ENCODE measurements at places on chromosomes 2 and 18.

DNA sequence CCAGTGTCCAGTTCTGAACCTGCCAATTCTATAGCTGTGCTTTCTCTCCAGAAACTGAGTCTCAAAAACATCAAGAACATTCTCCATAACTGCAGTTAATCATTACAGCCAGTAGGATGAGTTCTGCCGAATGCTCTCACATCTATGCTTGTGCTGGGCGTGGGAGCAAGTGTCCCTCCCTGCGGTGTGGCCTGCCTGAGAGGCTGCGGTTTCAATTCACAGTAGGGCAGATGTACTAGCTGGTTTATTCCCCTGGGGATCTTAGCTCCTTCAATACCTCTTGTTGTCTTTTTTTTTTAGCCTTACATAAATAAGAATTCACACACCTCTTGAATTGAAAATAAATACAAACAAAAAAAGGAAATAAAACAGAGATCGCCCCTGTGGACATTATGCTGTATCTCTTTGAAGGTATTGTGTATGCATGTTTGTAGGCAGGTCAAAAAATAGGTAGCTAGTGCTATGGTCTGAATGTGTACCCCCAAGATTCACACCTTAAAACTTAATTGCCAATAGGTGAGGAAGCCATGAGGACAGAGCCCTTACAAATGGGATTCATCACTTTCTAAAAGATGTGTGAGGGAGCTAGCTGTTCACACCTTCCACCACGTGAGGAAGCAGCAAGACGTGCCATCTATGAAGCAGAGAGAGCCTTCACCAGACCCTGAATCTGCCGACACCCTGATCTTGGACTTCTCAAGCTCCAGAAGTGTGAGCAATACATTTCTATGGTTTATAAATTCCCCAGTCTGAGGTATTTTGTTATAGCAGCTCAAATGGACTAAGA is 74.3 kb downstream of the BCL2L11 start:
- no peak for DNase-seq

GRCh38 chr18:50956116-50956515 is 11.7 kb upstream of the ELAC1 start:
- no peak for DNase-seq

DNA sequence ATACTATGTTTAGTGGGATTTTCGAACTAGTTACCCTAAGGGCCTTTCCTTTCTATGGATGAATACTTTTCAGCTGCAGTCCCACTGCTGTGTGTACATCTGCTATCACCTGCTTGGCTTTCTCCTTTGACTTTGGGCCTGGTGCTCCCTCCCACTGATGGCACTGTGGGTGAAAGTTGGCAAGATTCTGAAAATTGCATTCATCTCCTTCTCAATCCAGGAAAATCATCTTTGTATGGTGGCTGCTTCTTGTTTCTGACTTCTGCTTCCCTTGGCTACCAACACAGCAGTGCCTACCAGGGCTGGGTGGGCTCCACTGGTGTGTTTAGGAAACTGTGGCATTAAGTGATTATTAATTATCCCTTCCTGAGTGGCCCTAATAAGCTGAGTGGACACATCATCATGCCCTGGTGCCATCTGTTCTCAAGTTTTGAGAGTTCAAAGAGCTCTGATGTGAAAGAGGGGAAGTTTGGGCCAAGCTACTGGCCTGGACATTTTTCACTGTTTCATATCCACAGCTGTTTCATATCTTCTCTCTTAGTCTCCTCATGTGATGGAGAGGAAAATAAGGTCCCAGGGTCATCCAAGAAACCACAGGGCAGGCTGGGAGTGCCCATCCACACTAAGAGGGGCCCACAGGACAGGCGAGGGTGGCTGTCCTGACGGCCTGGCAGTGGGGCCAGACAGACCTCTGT is 16.7 kb downstream of the HK2 start:
- no peak for DNase-seq

GRCh38 chr18:48161911-48162698 is 231.6 kb upstream of the SMAD2 start:
- DNase-seq: no peak

DNA sequence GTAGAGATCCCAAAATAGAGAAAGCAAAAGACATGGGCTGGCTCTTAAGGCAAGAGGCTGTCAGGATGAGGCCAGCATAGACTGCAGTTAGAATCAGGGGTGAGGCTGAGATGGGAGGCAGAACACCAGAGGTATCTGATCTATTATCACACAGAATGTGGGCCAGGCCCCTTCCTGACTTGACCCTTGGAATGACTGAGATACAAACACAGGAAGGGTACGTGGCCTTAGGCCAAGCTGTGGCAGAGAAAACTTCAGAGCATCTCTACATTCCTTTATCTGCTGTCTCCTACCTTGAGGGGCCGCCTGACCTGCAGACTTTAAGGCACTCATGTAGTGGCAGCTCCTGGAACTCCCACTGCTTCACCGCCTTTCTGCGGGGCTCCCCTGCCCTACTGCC is 28.4 kb downstream of the TMEM17 start:
- no peak for DNase-seq

DNA sequence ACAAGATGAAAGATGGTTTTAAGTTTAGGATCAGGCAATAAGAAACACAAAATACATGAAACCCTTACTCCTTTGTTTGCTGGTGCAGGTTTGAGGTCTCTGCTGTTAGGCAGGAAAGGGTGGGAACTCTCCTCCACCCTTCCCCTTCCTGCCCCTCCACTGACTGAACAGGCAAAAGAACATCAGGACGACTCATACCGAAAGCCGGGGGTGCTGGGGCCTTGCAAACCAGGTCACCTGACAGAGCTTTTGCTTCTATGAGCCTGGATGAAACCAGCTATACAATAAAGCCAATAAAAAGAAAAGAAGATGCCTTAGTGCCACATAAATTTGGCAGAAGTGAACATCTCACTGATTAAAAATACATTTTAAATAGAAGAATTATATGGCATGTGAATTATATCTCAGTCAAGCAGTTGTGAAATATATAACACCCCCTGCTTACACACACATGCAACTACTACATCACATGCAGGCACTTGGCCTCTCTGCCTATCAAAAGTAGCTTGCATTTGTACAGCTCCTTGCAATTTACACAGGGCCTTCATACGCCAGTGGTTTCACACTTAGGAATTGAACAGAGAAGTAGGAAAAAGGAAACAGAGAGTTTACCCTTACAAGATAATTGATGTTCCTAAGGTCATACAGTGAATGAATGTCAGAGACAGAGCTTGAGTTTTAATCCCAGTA is 215.1 kb upstream of the TRIB2 start:
- DNase-seq: peak; percentile 49

DNA sequence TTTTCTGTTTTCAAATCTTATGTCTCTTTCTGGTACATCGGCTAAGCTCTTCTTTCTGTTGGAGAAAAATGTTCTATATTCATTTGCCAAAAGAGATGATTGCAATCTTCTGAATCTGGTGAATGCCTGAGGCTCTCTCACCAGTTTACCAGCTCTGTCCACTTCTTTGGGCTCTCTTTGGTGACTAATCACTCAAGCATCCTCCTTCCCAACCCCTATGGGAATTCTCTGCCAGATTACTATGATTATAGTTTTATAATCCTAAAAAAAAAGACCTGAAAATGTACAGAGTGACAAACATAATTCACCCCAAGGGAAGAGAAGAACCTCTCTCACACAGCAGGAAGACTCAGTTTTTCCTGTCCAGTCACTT is 187.3 kb downstream of the CAMKMT start:
- no peak for DNase-seq

GRCh38 chr18:80231151-80231550 is 16.2 kb downstream of the PARD6G start:
- no peak for DNase-seq

DNA sequence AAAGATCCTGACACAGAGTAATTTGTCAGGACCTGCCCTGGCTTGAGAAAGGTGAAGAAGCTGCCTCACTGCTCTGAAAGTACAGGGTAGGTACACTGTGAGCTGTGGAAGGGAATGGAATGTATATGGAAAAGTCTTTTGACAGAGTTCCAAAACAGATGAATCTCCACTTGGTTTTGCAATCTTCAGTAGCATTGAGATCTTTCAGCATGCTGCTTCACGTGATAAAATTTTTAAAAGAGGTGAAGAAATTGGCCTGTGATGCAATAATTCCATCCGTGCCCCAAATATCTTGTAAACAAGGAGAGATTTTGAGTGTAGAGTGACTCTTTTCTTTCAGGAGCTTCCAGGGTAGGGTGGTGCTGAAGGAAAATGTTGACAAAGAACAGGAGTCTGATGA is 123.1 kb downstream of the OSR1 start:
- no peak for DNase-seq

GRCh38 chr2:174959787-174960186 is 45.4 kb downstream of the CHN1 start:
- DNase-seq: no peak

Measured in stimulated activated CD4-positive, alpha-beta T cell treated with anti-CD3 and anti-CD28 coated beads, Interleukin-15, amount 100 ng/mL, for 1 hour (primary cell).